ENCODE measurements at places on chromosomes 13 and 19.

DNA sequence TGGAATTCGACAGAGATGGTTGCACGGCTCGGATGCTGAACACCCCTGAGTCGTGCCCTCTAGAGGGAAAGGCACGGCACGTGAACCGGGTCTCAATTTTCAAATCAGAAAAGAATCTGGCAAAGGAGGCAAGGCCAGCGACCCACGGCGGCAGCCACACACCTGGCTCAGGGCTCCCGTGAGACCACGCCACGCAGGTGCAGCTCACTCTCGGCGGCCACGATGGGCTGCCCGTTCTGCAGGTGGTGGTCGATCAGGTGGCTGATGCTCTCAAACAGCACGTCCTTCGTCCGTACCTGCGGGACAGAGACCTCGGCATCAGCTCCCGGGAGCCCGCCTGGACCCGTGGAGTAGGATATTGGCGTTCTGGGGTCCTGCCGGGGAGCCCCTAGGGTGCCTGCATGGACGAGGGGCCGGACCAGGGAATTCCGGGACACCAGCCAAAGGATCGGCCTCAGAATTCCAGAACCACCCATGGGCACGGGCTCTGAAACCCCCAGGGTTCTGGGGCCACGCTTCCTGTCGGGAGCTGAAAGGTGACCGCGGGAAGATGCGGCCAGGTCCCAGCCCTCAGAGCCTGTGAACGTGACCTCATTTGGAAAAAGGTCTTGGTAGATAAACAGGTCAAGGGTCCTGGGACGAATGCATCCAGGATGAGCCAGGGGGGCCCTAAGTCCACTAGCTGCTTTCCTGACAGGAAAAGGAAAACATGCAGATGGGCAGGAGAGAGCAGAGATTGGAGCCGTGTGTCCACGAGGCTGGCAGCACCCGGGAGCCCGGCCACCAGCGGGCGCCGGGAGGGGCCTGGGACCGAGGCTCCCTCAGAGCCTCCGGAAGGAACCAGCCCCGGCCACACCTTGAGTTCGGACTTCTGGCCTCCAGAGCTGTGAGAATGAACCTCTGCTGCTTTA lies 10.1 kb upstream of the C2CD4C start:
- DNase-seq, result no peak

GRCh38 chr13:41960211-41960636 lies 685 bp downstream of the VWA8 start:
- no peak for DNase-seq

DNA sequence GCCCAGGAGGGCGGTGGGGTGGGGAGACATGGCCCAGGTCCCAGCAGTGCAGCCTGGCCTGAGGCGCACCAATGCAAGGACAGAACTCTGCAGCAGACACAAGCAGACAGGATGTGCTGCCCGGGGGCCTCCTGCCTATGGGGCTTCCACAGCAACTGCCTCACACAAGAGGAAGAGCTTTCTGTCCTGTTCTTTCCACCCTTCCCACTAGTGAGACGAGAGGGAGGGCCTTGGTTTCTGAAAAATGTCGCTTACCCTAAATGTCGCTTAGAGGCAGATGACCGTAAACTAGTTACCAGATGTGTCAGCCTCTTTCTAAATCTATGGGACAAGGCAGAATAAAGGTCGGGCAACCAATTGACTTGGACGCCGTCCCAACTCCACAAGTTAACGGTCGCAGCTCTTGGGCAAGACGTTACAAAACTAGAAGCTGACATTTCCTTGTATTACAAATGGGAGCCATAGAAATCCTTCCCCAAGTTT lies at the start of gene LAIR1:
TSS of gene LAIR1 (minus strand) at position 157 of the 483 bp plus-strand sequence. CDS start at position 30, 127 bp downstream.
- peak; percentile 29 for DNase-seq

GRCh38 chr13:46641274-46642081 lies 88.5 kb downstream of the LRCH1 start:
- no peak for DNase-seq

DNA sequence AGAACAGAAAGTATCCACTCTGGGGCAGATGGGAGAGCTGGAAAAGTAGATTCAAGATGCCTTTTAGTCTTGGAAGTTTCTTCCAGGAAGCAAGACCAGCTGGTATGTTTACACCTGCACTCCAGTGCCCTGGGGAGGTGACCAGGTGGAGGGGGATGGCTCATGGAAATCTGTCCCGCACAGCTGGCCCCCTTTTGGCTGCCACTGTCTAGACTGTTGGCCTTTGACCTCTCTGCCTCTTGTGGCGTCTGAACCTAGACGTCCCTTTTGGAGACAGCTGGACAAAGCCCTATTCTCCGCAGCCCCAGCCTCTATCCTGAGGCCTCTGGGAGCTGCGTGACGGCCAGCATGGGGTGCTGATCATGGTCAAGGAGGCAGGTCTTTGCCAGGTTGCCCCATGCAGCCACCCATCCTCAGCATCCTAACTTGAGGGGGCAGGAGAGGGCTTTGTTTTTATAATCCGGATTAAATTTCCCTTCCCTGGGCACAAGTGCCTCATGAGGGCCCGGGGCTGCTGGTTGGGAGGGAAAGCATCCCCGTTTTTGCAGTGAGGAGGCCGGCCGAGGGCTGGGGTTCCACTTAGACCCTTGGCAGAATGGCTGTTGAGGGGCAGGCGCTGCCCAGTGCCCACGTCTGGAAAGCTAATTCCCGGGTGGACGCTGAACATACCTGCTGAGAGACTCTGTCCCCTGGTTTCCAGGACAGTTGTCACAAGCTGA lies 17.3 kb upstream of the GDF15 start:
- DNase-seq, result no peak

- no peak for DNase-seq
Observed at GRCh38 chr13:42275098-42275471, 3.1 kb downstream of the AKAP11 start.

DNA sequence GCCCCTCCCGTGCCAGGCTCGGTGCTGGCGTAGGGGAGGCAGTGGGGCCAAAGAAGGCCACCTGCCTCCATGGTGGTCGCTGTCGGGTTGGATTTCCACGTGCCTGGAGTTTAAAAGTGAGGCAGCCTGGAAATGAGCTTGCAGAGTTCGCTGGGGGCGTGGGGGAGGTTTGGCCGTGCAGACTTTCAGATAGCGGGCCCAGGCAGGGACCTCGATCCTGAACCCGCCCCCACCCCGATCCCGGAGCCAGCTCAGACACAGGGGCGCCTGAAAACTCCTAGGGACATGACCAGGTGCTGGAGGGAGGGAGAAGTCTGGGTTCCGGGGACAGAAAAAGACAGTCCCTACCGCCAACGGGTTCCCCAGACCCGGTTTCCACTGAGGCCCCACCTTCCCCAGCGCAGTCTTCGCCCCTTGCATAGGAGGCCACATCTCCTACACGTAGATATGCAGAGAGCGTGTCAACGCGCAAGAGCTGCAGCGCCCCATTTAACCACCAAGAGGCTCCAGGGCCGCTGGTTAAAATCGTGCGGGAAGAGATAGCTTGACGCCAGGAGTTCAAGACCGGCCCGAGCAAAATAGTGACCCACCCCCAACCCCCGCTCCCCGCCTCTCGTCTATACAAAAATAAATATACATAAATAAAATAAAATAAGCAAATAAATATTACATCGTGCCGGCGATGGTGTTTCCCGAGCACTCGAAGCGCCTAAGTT lies 8.5 kb downstream of the CCDC8 start:
- no peak for DNase-seq

- DNase-seq, result no peak
Observed at GRCh38 chr13:82803341-82803740, 1078.9 kb downstream of the SLITRK1 start.

GRCh38 chr13:36848199-36848982 lies 29.4 kb downstream of the RFXAP start:
- DNase-seq, result no peak

GRCh38 chr13:45434556-45435371 lies 16.6 kb upstream of the SLC25A30 start:
- no peak for DNase-seq

DNA sequence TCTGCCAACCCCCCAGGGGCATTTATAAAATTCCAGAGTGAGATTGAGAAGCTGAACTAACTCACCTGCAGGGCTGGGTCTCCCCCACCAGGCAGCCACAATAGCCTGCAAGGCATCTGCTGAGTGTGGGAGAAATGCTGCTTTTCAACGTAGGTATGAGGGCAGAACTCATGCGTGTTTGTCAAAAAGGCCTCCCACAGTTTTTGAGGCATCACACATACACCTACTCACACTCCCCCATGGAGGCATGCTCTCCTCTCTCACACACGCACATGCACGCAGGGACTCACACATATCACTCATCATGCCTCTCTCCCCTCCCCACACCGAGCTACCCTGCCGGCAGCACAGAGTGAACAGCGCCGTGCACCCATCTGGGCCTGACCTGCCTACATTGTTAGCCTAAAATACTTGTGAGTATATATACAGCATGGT lies 390.5 kb downstream of the FGF9 start:
- no peak for DNase-seq

- DNase-seq, result no peak
Observed at GRCh38 chr13:33281951-33282595, 3.5 kb downstream of the STARD13 start.

DNA sequence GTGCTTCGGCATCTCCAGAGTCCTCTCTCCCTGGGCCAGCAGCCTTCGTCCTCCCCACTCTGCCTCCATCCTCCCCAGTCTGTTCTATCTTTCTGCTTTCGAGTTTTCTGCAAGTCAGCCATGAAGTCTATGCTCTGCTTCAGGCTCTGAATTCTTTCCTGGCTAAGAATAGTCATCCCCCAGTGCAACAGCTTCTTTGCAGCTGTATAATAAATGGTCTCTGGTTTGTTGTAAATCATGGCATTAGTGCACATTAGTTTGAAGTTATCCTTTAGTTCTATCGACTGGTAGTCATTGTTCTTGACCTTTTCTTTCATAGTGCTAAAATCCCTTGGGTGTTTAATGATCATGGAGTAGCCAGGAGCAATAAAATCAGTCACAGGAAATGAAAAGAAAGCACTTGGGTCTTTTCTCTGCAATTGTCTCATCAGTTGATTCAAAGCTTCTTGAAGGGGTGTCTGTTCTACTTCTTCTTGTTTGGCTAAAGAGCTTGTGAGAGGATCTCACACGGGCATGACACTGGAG lies 46.2 kb upstream of the SOX21 start:
- no peak for DNase-seq

- no peak for DNase-seq
Observed at GRCh38 chr13:100526318-100527000, 62.1 kb downstream of the GGACT start.
